CD4-positive, CD25-positive, alpha-beta regulatory T cell (primary cell): ENCODE measurements at places on chromosomes 6 and 20.

DNA sequence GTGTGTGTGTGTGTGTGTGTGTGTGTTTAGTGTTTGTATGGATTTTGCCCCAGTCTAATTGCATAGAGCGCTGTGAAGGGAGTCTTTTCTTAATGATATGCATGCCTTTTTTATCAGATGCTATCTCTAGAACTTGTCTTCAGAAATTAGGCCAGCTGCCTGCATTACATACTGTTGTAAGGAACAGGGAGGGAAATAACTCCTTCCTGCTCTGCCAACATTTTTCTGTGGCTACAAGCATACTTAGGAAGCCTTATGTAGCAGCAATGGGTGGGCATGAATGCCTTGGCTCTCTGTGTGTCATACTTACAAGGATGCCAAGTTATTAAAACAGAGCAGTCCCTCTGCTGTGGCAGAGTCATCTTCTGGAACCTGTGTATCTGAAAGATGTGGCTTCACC is 8.0 kb upstream of the COL21A1 start:
- H3K27ac ChIP-seq, result no peak overlapping the region
- no peak for DNase-seq
- H3K27me3 ChIP-seq, result no peaks in the 10 kb centered on the region
- no peaks in the 10 kb centered on the region for H3K4me1 ChIP-seq

DNA sequence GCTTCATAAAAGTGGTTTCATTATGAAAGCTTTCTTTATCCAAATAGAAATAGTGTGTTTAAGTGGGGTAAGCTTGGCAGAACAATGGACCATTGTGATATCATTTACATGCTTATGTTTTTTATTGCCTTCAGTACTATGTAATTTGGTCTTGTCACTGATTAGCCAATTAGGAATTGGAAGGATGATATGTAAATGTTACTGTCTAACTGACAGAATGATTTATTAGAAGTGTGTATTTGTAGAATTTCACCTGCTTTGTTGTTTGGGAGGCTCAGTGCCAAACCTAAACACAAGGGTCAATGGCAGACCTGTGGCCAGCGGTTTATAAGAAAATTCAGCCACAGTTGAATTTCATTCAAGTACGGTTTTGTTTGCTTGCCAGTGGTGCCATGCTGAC is 39.0 kb downstream of the AIG1 start:
- H3K4me1 ChIP-seq, result peaks cover 20% of the 10 kb centered on the region
- no peak for DNase-seq
- H3K36me3 ChIP-seq, result no peaks in the 10 kb centered on the region
- H3K27me3 ChIP-seq, result no peaks in the 10 kb centered on the region
- H3K4me3 ChIP-seq, result no peak overlapping the region

- DNase-seq, result no peak
- H3K27ac ChIP-seq, result peak overlapping the region; percentile 19
- H3K4me3 ChIP-seq, result peak overlapping the region; percentile 58
Measured at GRCh38 chr6:105482227-105482844, 79.5 kb upstream of the PREP start.

DNA sequence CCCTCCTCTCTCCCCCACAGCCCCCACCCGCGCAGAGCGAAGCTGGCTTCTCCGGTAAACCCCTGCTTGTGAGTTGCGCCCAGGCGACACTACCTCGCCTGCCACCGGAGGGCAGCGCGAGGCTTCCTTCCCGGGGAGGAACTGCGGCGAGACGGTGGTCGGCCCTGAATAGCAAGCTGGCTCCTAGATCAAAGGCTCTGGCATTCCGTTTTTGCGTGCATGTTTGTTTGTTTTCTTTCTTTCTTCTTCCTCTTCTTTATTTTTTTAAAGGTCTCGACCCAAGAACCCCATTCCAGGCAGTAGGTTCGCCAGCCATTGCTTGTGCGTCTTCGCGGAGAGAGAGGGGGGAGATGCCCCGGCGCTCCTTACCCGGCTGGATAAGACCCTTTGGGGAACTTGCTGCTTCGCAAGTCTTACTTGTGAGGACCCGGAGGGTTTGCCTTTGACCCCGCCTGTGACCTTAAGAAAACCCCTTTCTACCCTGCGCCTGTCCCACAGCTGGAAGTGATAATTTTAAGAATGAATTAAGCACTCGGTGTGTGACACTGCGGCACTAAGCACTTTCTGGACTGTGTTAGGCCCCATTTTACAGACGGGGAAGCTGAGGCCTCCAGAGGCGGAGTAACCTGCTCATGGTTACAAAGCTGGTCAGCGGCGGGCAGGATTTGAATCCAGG is 92.7 kb upstream of the SIRPA start:
- H3K4me1 ChIP-seq, result peaks cover 6% of the 10 kb centered on the region
- H3K4me3 ChIP-seq, result no peak overlapping the region
- H3K36me3 ChIP-seq, result no peaks in the 10 kb centered on the region

DNA sequence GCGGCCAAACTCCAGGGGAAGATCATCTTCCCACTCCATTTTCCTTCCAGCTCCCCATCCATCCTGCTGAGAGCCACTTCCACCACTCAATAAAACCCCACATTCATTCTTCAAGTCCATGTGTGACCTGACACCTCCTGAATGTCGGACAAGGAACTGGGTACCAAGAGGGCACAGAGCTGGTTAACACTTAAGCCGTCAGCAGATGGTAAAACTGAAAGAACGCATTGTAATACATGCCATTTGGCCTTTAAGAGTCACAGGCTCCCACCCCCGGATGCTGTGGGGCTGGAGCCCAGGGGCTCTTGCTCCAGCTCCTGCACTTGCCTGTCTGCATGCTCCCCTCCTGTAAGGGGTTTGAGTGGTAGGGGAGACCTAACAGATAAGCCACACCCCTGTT is 753.9 kb downstream of the COL12A1 start:
- no peaks in the 10 kb centered on the region for H3K4me1 ChIP-seq
- H3K27ac ChIP-seq, result no peak overlapping the region
- no peaks in the 10 kb centered on the region for H3K36me3 ChIP-seq
- H3K4me3 ChIP-seq, result no peak overlapping the region
- DNase-seq, result no peak

DNA sequence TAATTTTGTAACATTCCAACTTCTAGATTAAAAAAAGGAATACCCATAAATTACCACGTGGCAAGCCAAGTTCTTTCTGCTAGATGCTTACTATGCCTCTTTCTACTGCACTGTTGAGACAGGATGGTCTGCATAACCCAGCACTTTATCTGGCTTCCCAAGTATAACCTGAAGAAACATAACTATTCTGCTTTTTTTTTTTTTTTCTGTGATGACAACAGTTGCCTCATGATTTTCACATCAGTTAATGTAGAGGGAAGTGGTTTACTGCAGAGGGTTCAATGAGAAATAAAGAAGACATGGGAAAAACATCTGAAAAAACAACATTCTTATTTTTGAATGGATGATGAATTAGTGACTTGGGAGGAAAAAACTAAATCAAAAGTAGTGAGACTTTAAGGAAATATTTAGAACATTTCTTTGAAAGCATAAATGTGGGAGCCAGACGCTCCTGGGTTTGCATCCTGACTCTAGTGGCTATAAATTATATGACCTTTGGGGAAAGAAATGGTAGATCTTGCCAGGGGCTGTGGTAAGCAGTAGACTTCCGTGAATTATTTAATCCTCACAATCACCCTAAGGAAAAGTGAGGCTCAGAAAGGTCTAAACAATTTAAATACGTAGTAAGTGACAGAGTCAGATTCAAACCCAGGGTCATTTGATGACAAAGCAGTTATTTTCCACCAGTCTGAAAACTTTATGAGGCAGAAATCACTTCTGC is 230.7 kb downstream of the PHACTR1 start:
- H3K4me1 ChIP-seq, result no peaks in the 10 kb centered on the region
- H3K36me3 ChIP-seq, result no peaks in the 10 kb centered on the region
- no peak for DNase-seq
- H3K27ac ChIP-seq, result no peak overlapping the region

DNA sequence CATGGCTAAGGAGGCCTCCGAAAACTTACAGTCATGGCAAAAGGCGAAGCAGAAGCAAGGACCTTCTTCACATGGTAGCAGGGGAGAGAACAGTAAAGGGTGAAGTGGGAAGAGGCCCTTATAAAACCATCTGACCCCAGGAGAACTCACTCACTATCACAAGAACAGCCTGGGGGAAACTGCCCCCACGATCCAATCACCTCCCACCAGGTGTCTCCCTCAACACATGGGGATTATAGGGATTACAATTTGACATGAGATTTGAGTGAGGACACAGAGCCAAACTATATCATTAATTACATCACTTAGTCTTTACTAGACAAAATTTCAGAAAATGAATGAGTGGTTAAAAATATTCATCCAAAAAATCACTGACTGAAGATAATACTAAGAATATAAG is 453.6 kb downstream of the COL12A1 start:
- DNase-seq, result no peak
- H3K27ac ChIP-seq, result no peak overlapping the region
- no peaks in the 10 kb centered on the region for H3K4me1 ChIP-seq
- H3K36me3 ChIP-seq, result no peaks in the 10 kb centered on the region
- H3K27me3 ChIP-seq, result no peaks in the 10 kb centered on the region
- no peak overlapping the region for H3K4me3 ChIP-seq

DNA sequence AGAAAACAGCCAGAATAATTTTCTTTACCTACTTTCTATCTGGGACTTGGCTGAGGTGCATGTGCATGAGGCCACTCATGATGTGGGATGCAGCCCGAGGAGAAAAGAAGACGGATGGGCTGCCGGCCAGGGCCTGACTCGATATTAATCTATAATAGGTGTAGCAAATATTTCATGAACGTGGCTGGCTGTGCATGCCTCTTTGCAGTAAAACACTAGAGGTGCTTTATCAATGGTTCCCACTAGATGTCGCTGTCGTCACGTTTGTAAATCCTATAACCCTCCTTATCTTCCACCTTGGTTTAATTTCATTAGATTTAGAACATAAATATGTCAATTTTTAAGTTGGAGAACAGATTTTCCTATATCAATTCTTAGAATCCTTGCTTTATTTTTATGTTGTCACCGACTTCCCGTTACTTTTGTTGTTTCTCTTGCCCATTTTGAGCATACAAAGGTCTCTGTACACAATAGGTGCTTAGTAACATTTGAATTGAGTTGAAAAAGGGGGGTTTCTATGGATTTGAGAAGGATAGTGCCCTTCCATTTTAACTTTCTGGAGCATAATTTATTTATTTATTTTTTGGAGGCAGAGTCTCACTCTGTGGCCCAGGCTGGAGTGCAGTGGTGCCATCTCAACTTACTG is 19.6 kb upstream of the FERMT1 start:
- H3K36me3 ChIP-seq, result no peaks in the 10 kb centered on the region
- DNase-seq, result peak; percentile 64
- H3K27ac ChIP-seq, result no peak overlapping the region
- no peaks in the 10 kb centered on the region for H3K4me1 ChIP-seq
- H3K4me3 ChIP-seq, result no peak overlapping the region
- H3K27me3 ChIP-seq, result no peaks in the 10 kb centered on the region

DNA sequence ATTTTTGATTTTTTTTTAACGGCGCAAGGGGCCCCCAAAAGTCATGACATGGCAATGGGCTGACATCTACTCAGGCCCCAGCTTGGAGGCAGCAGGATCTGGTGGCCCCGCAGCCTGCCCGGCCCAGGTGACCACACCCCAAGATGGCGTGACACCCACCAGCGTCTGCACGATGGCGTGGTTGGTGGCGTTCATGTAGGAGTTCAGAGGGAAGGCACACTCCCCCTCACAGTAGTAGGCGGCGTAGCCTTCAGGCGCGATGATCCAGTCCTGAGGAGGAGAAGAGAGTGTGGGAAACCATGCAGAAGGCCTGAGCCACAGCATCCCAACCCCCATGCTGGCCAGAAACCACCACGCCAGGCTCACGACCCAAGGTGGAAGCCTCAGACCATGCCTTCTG is 93.4 kb downstream of the BMP7 start:
- no peaks in the 10 kb centered on the region for H3K27me3 ChIP-seq
- no peak for DNase-seq
- H3K27ac ChIP-seq, result no peak overlapping the region

DNA sequence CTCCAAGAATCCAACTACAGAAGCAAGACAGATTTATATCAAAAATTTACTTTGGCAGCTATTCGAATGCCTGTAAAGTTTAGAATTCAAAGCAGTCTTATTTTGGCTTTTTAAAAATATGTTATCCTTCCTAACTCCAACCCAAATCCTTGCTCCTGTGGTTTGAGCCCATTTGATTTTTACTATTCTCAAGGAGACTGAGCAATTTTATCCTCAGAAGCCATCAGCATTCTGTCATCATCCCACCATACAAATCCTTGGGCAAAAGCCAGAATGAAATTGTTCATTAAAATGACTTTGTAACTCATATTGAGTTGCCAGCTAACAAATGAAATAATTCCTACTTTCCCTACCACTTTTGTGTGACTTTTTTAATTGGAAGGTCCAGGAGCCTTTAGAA is 392.8 kb downstream of the ADGRB3 start:
- H3K36me3 ChIP-seq, result no peaks in the 10 kb centered on the region
- H3K27ac ChIP-seq, result no peak overlapping the region
- no peaks in the 10 kb centered on the region for H3K4me1 ChIP-seq
- no peaks in the 10 kb centered on the region for H3K27me3 ChIP-seq

DNA sequence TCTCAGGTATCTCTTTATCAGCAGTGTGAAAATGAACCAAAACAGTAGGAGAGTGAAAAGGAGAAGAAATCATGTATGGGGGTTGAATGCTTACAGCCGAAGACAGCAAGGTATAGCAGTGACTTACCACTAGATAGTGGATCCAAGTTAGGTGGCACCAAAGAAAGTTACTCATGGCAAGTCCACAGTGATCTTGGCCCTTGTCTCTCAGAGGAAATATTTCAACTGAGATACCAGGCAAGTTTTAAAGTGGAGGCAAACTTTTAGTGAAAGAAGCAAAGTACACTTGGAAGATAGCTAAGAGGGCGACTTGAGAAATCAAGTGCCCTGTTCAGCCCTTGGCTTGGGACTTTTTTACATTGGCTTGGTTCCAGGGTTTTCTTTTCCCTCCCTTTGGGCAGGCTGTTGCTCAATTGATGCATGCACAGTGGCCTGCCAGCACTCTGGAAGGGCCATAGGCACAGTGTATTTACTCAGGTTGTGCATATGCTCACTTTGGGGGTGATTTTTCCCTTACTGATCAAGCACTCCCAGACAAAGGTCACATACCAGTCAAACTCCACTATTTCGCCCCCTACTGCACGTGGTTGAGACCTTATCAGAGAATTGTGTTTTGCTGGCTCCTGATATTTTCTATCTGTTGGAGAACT is 329.5 kb upstream of the KHDRBS2 start:
- no peaks in the 10 kb centered on the region for H3K4me1 ChIP-seq
- no peaks in the 10 kb centered on the region for H3K27me3 ChIP-seq

GRCh38 chr6:156884306-156884705 is 107.1 kb downstream of the ARID1B start:
- H3K36me3 ChIP-seq, result no peaks in the 10 kb centered on the region
- H3K27ac ChIP-seq, result no peak overlapping the region
- H3K27me3 ChIP-seq, result no peaks in the 10 kb centered on the region
- no peak overlapping the region for H3K4me3 ChIP-seq

DNA sequence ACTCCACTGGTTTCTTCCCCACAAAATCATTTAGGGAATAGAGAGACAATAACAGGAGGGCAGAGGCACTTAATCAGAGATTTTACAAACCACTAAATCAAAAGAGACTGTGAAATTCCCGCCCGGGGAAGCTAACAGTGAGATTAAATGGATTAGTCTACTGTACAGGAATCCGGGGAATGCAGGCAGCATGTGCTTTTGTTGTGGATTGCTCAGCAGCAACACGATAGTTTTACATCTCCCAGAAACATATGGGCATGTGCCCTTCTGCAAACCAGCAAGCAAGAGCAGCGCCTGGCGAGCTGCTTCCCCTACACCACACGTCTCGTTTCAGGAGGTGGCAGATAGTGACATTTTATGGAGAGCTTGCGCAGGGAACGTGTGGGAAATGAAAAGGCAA is 382.3 kb downstream of the CD83 start:
- H3K27me3 ChIP-seq, result peaks cover 7% of the 10 kb centered on the region
- H3K4me1 ChIP-seq, result no peaks in the 10 kb centered on the region
- no peaks in the 10 kb centered on the region for H3K36me3 ChIP-seq
- H3K27ac ChIP-seq, result no peak overlapping the region
